ENCODE measurements at places on chromosomes 4 and X. TPM values are rescaled to one million over a fixed set of nuclear protein-coding genes. Genes with fewer than 3 reads are reported as not detected.

Gene BRS3
- not detected for total RNA-seq

Gene GPRIN3
- total RNA-seq: 5.7 TPM

Gene YIPF7
- not detected for total RNA-seq

Gene C4orf46
- total RNA-seq: 6.7 TPM

Gene MAGEA11
- not detected for total RNA-seq

Gene RENBP
- 0.18 TPM for total RNA-seq

Gene BEX5
- not detected for total RNA-seq

Gene VBP1
- 68.4 TPM for total RNA-seq

Gene SSX7
- total RNA-seq: not detected

Gene PABPC1L2A
- not detected for total RNA-seq

Gene MAGEA2
- not detected for total RNA-seq

Gene SMR3B
- not detected for total RNA-seq

Gene SPOCK3
- total RNA-seq: 0.18 TPM

Gene TNIP3
- total RNA-seq: 0.71 TPM

Gene RTL9
- 0.08 TPM for total RNA-seq

Gene RAB33B
- 2.2 TPM for total RNA-seq

Gene CTAG1A
- 0.18 TPM for total RNA-seq

Gene ERVMER34-1
- 0.66 TPM for total RNA-seq
